PC-3 (cell line): ENCODE measurements at places on chromosomes 4 and X. TPM values are rescaled to one million over a fixed set of nuclear protein-coding genes. Genes with fewer than 3 reads are reported as not detected.

GRCh38 chr4:187258651-187259401, 535.2 kb upstream of the FAT1 start:
- DNase-seq, result no peak

DNA sequence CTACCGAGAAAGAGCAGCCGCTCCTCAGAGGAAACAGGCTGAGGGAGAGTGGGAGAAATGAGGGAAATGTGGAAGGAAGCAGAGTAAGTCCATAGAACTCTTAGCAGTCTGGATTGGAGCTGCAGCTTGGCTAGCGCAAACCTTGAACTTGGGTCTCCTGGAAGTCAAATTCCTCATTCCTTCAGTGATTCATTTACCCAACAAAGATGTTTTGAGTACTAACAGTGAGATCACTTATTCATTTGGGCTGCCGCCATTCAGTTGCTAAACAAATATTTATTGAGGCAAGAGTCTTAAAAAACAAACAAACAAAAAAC, 51.5 kb downstream of the SEL1L3 start:
- DNase-seq, result peak; percentile 59

EGF gene
- 3.9 and 6.1 TPM in 2 replicates for total RNA-seq

- DNase-seq, result no peak
Measured at GRCh38 chr4:183333202-183333601, 11.0 kb upstream of the CLDN24 start.
